ENCODE measurements at places on chromosomes 7 and 10.

DNA sequence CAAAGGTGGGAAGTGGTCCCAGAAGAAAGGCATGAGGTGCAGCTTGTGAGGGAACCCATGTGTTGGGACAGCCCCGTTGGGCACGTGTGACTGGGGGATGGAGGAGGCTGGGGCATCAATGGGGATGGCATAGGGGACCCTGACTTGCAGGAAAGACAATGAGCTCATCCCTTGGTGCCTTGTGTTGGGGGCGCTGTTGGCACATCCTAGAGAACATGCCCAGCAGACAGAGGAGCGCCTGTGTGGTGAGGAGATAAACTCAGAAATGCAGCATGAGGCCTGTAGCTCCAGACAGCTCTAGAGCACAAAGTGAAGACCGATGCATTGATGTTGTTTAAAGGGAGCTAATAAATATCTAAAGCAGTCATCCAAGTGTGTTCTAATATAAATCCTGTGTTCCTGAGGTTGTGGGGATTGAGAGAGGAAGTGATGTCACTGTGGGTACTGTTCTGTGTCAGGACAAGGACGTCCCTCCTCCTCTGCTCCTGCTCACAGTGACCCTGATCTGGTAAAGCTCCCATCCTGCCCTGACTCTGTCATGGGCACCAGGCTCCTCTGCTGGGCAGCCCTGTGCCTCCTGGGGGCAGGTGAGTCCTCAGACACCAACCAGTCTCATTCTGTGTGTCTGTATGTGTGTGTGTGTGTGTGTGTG lies 126.1 kb upstream of the PRSS58 start:
- DNase-seq, result no peak

DNA sequence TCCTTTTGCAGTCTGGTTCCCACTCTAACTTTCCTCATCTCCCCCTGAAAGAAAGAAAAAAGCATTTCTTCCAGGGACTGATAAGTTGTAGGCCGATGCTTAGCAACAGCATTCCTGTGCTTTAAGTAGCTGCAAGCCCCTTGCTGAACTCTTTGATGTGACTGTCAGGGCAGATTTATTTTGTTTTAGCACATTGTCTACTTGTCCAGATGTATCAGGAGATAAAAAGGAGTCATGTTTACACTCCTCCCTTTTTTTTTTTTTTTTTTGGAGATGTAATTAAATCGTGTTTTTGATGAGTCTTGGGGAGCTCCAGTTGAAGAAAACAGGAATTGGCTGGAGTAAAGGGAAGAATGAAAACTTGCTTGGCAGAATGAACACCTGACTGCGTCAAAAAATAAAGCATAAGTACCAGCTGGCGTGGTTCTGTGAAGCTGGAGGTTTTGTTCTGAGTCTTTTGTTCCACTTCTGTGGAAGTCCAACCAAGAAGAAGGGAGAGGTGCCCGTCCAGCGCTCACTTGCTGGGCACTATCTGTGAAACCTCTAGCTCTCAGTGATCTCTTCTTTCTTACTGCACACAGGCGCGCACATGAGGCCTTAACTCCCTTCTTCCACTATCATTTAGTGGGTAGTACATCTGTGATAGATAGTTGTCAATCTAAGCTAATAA lies 871.7 kb downstream of the LRMDA start:
- DNase-seq, result no peak

DNA sequence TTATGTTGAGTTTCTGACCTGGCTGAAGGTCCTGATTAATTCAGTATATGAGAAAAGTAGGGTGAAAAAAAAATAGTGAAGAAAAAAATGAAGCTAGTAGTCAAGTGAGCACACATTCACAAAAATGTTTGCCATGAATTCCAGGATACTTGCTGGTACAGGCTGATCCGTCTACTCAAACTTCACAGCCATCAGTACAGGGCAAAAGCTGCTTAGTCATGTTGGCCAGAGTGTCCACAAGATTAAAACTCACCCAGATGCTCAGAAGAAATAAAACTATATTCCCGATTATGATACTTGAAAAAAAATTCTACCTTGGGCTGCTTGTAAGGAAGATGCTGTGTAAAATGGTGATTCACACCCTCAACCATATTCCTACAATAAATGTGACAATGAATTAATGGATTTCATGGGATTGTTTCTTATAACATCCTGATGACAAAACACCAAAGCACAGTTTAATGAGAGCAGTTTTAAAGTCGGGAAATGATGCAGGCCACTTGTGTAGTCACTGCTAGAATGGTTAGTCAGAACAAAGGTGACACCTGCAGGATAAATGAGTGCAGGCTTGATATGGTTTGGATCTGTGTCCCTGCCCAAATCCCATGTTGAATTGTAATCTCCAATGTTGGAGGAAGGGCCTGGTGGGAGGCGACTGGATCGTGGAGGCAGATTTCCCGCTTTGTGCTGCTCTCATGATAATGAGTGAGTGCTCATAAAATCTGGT lies 49.2 kb upstream of the ANKRD1 start:
- DNase-seq, result no peak

DNA sequence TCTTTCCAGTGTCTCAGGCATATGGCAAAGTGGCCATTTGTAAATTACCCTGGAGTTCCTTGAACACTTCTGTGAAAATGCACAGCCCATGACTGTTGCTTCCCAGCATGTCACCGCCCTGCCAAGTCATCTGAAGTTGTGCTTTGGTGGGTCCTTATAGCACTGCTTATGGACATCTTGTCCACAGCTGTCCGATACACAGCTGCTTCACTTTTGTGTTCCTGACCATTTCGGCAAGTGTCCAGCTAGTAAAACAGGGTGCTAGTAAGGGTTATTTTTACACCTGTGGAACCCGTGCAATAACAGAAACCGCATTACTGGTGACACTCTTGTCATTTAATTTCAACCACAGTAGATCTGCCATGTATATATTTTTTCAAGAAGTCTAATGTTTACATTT lies 29.7 kb downstream of the PIP4K2A start:
- DNase-seq, result no peak

GRCh38 chr10:132143162-132143561 lies 43.6 kb upstream of the DPYSL4 start:
- DNase-seq, result no peak

- DNase-seq, result no peak
Measured at GRCh38 chr10:3803927-3804741, 19.1 kb upstream of the KLF6 start.

DNA sequence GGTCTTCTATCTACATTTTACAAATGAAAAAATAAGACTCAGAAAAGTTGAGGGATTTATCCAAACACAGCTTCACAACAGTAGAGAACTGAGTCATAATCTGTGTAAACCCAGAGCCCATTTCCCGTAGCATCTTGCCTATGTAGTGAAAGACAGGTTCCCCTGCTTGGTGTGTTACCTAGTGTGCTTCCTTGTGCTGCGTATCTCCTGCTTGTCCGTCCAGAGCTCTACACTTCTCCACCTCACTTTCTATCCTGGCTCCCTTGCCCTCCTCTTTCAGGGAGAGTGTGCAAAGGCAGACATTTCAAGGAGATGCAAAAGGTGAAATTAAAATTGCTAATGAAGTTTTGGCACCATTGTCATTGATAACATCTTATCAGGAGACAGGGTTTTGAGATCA lies 1.4 kb upstream of the ASNS start:
- no peak for DNase-seq

All from SHP77 treated with DMSO at 0.1 percent for 48 hours (cell line).